BJ (cell line): ENCODE measurements at places on chromosomes 3 and 15. TPM values are rescaled to one million over a fixed set of nuclear protein-coding genes. Genes with fewer than 3 reads are reported as not detected.

DNA sequence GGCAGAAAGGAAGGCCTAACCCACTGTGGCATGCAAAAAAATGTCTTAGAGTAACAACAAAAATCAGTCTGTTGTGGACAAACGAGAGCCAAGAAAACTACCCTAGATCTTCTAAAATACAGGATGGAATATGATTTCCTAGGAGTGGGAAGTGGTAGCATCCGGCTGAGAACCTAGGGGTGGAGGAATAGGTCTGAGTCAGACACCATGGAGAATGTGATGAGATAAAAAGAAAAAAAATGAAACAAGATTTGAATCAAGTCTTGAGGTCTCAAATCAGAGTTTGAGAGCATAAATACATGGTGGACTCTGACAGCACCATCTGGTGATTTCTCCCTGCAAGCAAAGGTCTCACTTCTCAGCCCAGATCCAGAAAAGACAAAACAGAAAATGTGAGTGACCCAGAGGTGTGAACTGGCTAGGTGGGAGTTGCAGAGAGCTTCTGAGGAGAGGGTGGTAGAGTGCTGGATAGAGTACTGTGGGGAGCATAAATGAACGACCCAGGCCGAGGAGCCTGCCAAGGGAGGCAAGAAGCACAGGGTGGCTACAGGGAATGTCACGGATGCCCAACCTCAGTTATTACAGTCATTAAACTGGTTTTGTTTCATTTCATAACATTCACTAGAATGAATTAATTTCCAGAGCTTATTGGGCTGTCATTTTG, 27.6 kb upstream of the VEPH1 start:
- no peak for DNase-seq

Gene SKOR1
- polyA plus RNA-seq, result 0.02 TPM in 1 of 2 replicates, not detected in the other

DNA sequence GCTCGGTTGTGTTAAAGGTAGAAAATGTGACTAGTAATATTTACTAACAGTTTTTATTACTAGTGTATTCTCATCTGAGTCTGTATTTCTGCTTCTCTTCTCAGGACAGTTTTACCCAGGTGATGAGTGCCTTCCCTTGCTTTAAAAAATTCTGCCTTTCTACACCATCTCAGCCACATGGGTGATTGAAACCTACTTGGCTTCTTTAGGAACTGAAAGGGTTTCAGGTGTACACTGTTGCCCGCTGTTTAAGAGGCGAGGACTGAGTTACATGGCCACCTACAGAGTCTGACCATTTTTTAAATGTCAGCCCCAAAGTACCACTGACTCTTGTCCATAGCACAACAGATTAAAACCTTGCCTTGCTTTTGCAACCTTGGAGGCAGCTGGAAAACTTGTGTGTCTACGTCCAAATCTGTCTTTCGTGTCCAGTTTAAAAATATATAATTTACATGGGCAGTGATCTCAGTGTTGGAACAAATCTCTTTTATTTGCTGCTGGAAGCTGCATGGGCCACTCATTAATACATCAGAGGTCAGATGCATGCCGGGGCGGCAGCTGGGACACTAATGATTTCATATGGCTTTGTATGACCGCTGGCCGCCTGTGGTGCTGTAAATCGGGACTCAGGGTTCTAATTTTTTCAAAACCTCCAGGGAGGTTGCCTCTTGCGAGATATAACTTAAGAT, 44.6 kb downstream of the TRIM71 start:
- DNase-seq, result no peak

DNA sequence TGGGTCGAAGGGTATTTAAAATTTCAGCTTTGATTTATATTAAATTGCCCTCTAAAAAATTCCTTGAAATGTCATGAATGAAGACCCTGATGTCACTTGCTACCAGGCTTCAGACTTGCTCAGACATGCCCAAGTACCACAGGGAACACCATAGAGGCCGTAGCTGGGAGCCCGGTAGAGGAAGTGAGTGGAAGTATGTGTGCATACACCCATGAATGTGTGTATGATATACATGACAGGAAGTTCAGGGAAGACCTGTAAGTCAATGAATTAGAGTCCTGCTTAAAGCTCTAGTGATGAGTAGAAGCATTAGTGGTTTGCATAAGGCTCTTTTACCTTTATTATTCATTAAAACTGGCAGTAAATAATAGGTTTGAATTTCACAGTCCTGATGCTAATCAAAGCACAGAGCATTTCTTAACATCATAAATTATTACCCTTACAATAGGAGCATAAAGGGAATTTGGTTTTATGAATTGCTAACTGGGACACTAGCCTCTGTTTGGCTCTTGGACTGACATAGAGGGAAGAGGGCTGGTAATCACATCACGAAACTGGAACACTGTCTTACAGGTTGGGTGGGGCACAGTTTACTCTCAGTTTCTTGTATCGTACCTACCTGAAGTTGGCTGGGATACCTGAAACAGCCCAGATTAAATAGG, 144.4 kb downstream of the CHST2 start:
- no peak for DNase-seq

- DNase-seq, result no peak
Observed at GRCh38 chr3:62260655-62261054, 112.7 kb downstream of the FEZF2 start.

Gene KIF7
- 5.4 and 7.5 TPM in 2 replicates for polyA plus RNA-seq

GRCh38 chr3:81072591-81072990, 688.9 kb downstream of the GBE1 start:
- no peak for DNase-seq

Gene TXNRD3
- polyA plus RNA-seq, result 4.4 and 5.5 TPM in 2 replicates

DNA sequence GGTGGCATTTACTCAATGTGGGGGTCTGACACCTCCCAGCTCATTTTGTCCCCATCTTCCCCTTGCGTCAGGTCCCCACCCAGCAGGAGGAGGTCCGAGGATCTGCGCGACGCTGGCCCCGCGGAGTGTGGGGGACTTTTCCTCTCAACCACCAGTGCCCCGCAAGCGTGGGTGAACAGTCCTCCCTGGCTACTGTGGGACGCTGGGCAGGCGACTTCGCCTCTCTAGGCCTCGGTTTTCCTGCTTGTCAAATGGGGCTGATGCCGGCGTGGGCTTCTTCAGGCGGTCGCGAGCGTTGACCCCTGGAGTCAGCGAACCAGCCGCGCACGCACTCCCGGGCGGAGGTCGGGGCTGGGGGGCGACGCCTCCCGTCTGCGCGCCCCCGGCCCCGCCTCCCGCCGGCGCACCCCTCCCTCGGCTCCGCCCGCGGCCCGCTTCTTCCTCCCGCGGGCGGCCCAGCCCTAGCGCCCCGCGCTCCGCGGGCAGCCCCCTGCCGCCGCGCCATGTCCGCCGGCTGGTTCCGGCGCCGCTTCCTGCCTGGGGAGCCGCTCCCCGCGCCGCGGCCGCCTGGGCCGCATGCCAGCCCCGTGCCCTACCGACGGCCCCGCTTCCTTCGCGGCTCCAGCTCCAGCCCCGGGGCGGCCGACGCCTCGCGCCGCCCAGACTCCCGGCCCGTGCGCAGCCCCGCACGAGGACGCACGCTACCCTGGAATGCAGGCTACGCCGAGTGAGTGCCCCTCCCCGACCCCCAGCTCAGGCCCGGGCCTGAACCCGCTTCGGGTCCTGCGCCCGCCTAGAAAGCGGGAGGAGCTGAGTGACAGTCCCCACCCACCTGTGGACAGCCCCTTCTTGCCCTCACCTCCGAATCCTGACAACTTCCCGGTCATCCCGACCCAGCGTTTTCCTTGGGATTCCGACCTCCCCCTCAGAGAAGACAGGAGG, at the start of gene PPM1M:
TSS of gene PPM1M (plus strand) at position 438 of the 942 bp plus-strand sequence. CDS start at position 504, 66 bp downstream.
- DNase-seq, result no peak

DNA sequence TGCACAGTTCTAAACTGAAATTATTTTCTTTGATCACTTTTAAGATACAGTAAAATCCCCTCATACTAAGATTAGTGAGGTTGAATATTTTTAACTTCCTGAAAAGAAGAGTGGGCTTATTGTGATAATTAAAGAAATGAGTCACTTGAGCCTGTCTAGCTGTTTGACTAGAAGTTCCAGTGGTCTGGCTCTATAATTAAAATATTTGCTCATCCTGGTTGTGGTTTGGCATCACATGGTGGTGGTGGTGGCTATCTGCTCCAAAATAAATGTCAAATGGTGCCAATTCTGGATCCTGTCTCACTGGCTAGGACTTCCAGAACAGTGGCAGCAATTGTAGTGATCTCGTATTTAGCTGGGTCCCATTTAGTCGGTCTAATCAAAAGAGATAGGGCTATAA, 8.6 kb upstream of the TEX9 start:
- DNase-seq, result peak; percentile 7

Gene TGM5
- not detected in 2 replicates for polyA plus RNA-seq

GRCh38 chr15:91508633-91509032, 344.9 kb upstream of the SLCO3A1 start:
- no peak for DNase-seq

Gene ST8SIA2
- not detected in 2 replicates for polyA plus RNA-seq

Gene ATP13A3
- polyA plus RNA-seq, result 47.1 and 96.3 TPM in 2 replicates

DNA sequence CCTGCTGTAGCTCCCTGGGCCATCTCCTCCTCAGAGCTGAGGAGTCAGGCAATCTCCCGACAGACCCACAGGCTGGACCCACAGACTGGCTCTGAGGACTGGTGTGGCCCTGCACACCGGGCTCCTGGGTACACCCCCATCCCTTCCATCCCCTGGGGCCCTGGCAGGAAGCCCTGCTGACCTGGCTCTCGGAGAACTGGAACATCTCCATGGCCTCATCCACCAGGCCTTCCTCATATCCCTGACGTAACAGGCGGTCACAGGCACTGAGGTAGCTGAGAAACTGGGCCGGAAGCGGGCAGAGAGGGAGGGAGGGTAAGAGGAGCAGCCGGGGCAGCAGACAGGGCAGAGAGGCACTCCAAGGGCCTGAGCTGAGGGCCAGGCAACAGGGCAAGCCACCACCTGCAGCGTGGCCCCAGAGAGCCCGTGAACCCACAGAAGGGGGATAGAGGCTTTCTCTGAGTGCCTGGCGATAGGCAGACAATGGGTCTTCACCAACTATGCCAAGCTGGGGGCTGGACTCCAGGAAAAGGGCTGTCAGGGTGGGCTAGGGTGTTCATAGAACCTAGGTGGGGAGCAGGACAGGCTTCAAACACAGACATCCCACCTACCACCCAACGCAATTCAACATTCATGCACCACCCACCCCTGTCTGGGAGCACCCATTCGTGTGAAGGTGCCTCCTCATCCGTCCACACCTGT, 17.9 kb downstream of the KBTBD13 start:
- no peak for DNase-seq

DNA sequence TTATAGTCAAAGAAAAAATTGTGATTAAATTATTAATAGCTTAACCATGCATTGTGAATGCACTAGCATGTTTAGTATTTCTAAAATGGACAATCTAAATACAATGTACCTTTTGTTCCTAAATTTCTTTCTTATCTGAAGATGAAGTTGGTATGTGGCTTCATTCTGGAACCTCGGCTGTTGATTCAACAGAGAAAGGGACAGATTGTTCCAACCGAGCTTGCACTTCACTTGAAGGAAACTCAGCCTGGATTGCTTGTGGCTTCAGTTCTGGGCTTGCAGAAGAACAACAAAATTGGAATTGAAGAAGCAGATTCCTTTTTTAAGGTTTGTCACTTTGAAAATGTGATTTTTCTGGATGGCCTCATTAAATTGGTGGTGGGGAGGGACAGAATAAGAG, 32.6 kb downstream of the HPS3 start:
- no peak for DNase-seq

GRCh38 chr3:140443806-140444205, 234.1 kb upstream of the TRIM42 start:
- DNase-seq, result no peak

GRCh38 chr3:79018671-79019136, 749.1 kb downstream of the ROBO1 start:
- DNase-seq, result no peak

DNA sequence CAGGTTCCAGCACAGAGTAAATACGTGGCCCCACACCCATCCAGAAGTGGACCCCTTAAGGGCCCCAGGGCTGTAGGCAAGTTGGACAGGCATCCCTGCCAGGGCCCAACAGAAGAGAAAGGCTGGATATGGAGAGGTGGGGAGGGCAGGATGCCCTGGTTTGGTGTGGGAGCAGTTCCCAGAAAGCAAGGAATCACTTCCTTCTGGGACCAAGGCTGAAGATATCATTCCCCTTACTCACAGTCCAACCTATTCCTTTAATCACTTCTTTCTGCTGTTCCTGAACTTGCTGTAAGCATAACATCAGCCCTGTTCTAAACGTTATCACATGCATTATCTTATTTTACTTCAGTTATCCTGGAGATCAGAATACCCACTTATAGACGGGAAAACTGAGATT, 6.1 kb upstream of the MESP2 start:
- DNase-seq, result no peak

DNA sequence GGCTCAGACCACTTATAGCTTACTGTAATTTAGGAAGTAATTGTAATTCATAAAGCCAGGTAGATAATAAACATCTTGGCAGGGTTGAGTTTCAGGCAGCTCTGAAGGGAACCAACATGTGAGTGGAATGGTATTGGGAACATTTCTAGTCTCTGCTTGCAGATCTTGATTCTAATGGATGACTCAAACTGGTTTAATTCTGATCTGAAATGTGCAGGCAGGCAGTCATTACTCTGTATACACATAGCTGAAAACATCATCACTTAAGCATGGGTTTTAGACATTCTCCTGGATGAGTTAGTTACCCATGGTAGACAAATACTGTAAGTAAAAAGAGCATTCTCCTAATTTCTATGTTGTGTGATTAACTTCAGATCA, 317.0 kb upstream of the TPRG1 start:
- DNase-seq, result no peak
